ENCODE measurements at places on chromosomes 5 and 9.

GRCh38 chr5:119355685-119356611 lies at the start of gene TNFAIP8:
TSS of gene TNFAIP8 (plus strand) at chr5:119356019. CDS start at chr5:119356091, 72 bp downstream.
- no peak for DNase-seq

DNA sequence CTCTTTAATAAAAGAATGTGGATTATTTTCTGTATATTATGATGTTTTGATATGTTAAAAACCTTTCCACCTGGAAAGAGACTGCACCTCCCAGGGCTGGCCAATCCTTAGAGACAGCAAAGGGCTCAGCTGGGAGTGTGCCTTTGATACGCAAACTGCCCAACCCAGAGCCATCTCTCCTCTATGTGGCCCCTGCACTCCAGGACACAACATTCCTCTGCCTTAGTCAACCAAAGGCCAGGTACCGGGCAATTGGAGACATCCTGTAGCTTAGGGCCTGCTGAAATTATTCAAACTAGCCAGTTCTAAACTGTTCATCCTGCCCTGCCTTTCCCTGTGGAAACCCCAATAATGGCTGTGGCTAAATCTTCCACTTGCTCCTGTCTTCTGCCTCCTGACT lies 5.0 kb upstream of the HSPB3 start:
- no peak for DNase-seq

DNA sequence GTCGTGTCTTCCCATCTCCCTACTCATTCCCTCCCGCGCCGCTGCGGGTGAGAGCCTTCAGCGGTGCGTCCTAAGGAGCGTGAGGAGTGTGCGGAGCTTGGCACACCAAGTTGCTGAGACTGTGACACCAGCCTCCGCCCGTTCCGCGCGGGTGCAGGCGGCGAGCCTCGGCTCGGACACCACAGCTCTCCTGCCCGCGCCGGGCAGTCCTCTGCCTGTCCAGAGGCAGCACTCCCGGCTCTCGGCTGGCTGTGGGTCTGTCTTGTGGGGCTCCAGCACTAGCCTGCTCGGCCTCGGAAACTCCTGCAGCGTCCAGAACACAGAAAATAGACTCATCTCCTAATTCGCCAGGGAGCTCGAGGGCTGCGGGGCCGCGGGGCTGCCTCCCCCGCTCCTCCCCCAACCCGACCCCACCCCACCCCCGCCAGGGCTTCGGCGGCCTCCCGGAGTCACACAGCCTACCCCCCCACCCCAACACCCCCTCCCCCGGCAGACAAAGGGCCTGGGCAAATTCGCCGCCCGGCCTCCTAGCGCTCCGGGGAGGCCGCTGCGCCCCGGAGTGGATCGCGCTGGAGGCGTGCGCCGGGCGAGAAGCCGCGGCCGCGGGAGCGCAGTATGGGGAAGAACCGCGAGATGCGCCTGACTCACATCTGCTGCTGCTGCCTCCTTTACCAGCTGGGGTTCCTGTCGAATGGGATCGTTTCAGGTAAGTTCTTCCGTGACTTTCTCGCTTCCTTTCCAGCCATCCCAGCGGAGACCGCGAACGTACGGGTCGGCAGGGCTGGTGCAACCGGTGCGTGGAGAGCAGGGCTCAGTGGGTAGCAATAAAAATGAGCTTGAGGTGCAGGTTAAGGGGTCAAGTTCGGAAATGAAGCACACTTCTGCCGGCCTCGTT lies at the start of gene ADAMTS19:
TSS of gene ADAMTS19 (plus strand) at position 522 of the 895 bp plus-strand sequence. CDS start at position 616, 94 bp downstream.
- no peak for DNase-seq

GRCh38 chr5:37110135-37110534 lies 139.0 kb downstream of the CPLANE1 start:
- no peak for DNase-seq

- DNase-seq = no peak
Observed at GRCh38 chr9:71697882-71698281, 70.4 kb downstream of the CEMIP2 start.

DNA sequence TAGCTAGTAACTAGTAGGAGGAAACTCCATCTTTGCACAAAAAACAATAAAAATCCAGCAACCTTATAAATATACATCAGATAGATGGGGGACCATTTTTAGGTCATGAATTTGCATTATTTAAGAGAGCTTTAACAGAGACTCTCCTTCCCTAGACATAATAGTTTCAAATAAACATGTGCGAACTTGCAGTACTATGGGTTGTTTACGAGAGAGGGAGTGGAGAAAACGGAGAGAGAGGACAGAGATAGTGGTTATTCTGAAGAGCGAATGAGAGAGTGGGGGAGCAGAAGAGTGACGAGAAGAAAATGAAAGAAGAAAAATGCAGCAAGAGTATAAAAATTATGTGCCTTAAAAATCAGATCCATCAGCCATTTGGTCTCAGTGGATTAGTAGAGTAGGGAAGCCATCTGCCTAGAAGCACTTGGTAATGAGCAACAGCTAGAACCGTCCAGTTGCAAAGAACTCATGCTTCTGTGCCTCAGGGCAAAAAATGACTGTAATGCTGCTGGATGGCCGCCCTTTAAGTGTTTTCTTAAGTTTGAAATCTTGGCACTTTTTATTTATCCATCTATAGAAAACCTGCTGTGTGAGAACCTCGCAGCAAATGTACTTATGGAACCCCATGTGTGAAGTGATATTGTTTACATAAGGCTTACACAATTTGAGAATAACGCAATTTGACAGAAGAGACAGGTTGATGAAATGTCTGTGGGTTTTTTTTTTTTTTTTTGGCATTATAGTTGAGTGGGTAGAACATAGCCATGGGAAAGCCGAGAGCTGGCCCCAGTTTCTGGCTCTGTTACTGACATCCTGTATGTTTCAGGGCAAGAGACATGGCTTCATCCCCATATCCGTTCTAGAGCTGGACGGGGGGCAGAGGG lies 95.6 kb upstream of the ZNF608 start:
- DNase-seq = no peak

GRCh38 chr9:114884787-114885452 lies 45.5 kb downstream of the TNFSF8 start:
- DNase-seq = no peak

DNA sequence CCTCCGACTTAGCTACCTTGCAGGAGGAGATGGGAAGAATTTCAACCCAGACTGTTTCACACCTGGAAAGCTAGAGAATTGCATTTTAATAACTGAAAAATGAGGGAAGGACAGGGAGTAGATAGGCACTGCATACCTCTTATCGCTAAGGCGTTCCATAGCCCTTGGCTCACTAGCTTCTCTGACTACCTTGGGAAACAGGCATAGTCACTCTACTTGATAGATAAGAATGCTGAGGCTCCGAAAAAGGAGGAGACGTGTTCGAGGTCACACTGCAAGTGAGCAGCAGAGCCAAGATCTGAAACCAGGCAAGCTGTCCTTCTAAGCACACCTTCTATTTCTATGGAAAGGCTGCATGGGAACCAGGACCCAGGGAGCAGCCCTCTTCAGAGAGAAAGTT lies 168.9 kb downstream of the CRB2 start:
- DNase-seq = no peak

GRCh38 chr5:33726422-33727165 lies 165.2 kb downstream of the ADAMTS12 start:
- DNase-seq = no peak

GRCh38 chr9:94639061-94639998 lies at the start of gene FBP1:
TSS of gene FBP1 (minus strand) at chr9:94639518. CDS start at chr9:94639310, 208 bp downstream.
- DNase-seq = no peak

GRCh38 chr5:168339109-168339771 lies 47.8 kb downstream of the WWC1 start:
- DNase-seq = no peak

GRCh38 chr5:77282337-77283027 lies 72.0 kb downstream of the PDE8B start:
- no peak for DNase-seq

GRCh38 chr5:141351591-141351990 lies 1.7 kb downstream of the PCDHGB1 start:
- no peak for DNase-seq

DNA sequence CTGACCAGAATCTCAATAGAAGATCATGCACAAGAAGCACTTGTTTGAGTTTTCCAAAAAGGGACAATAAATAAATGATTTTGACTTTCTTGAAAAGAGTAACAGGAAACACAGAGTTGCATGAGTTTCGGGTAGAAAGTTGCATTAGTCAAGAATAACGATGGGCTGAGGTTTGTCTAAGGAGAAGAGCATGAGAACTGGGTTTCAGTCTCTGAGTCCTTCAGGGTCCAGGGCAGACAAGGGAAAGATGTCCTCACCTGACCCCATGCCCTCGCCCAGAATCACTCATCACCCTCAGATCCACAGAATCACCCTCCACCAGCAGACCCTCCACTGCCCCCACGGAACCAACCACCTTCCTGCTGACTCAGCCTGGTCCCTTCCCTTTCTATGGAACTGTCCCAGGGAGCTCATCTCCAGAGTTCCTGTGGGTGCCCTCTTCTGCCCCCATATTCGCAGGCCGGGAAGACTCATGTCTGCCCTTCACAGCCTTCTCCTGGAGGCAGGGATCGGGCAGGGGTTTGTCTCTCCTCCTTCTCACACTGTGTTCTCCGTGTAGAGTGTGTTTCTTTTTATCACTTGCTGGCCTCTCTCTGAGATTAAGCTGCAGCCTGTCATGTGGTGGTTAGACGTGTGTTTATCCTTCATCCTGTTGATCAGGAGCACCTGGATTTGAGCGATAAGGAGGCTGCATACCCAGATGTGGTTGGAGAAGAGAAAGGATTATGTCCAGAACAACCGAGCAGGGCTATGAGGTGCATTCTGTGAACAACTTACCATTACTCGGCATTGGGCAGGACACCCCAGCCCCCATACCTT lies 442.6 kb downstream of the MAT2B start:
- DNase-seq = no peak

DNA sequence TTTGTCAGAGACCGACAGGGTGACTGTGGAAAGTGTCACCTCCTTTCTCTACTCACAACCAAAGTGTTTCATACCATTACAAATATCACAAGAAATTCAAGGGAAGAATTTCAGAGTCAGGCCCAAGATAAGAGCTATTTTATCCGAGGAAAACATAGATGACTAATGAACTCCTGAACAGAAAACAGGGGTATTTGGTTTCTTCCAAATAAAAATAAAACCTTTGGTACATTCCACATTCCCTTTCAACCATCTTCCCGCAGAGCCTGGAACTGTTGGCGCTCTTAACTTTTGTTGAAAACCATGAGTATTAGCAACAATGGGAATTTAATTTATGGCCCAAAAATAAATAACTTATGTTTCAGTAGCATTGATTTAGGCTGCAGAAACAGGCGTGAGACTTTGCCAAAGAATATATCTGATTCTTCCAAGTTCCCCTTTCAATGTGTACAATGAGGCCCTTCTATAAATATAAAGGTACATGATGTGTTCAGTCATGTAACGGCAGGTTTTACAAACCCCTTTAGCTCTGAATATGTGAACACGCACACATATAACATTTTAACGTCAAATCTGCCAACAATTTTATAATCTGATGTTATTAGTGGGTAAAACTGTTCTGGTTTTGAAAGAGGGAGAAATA lies 69.5 kb downstream of the RETREG1 start:
- no peak for DNase-seq

DNA sequence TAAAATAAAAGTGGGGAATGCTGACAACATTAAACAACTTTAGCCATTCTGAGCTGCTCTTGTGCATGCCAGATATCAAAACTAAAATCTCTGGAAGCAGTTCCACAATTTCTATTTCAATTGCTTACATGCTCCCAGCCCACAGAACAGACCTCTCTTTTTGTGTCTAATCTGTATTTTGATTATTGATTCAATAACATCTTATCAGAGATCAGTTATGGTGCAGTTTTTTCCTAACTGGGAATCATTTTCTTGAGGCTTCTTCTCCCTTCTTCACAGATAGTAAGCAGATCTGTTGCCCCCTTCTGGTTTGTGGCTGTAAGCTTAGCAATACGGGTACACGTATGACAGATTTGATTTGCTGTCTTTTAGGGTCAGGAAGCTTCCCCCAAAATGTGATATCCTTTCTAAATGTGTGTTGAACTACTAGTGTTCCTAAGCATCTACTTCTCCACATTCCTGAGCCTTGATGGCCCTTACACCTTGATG lies 39.4 kb downstream of the MRPS27 start:
- no peak for DNase-seq

DNA sequence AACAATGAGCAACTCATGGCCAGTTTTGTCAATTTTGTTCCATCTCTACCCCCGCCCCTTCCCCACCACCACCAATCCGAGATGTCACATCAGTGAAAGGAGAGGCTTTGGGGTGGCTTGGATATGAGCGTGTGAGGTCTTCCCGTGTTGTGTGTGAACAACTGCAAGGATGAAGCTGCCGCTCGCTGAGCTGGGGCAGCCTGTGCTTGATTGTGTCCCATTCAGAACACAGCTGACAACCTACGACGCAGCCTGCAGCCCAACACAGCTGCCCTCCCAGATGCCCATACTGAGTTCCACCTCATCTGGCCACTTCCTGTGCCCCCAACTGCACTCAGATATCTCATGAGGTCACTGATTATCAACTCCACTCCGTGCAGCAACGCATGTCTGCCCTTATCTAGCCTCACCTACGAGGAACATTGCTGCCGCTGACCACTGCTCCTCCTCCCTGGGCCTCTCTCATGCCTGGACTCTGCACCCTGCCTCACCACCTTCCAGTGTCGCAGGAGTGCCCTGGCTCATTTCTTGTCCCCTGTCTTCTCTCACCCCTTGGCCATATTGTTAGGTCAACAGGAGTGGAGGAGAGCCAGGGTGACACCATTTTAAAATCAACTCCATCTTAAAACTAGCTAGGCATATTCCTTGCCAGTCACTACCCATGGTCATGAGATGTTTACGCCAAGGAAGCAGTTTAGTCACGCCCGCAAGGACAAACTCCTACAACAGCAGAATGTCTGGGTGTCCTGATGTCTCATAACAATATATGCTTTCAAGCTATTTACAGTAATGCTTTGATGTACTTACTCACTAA lies 7.3 kb upstream of the IL4 start:
- DNase-seq = no peak

DNA sequence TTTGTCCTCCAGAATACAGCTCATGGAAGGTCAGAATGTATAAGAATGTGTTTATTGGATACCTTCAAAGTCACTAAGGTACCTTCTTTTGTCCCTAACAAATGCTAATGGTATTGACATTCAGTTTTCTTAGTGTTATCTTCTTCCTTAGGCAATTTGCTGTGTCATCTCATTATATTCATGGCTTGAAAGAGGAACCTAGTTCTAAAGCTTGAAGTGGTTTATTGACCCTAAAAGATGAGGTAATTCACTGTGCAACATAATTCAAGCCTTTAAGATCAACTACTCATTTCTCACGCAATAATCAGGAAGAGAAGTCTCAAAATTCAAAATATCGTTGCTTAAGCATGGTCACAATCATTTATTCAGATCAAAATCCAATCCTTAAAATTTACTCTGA lies 342.7 kb upstream of the RIOK2 start:
- DNase-seq = no peak
